Esophagus muscularis mucosa (tissue), 4 donors: ENCODE measurements at places on chromosomes 7 and 10. TPM values are rescaled to one million over a fixed set of nuclear protein-coding genes. Genes with fewer than 3 reads are reported as not detected.
A peak's percentile ranks its signal among the peaks of the same experiment; 100 is the strongest.

DNA sequence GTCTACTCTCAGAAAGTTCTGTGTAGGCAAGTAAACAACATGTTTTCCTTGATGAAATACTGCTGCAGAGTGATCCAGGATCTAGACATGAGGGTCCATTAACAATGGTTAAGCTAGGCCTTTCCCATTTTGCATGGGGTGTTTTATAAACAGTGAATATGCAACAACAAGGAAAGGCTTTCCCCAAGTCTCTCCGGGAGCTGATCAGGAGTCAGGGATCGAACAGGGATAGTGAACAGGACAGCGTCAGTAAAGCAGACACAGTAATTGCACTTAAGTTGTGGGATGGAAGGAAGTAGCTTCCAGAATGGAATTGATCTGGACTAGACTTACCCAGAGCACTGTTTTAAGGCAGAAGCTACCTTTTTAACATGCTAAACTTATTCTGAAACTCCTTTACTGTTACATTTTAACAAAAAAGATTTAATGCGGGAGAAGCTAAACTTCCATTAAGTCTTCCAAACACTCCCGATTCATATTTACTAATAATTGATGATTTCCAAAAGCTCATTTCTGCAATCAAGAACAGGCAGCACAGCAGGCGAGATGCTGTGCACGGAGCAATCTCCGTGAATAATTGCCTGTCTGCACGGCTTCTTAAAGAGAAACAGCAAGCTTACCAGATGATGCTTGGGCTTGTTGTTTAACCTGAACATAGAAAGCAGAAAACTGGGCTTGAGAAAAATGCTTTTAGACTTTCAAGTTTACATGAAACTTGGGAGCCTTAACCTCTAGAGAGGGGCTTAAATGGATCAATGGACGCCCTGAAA lies 50.3 kb upstream of the DOCK1 start:
- no peak for DNase-seq

DNA sequence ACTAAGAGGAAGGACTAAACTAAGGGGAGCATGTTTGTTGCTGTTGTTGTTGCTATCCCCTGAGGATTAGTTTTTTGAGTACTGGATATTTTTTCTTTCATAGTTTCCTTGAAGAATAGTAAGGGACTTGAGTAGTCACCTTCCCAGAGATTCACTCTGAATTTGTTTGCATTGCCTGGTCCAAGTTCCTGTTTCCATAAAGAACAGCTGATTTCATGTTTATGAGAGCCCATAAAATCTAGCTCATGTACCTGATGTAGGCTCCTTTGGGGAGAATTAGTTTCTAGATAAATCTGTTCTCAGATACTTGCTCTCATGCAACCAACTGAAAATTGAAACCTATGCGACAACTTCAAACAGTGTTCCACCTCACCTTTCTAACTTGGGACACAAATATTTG lies 464.4 kb upstream of the MBL2 start:
- no peak for DNase-seq

- DNase-seq, result no peak
Measured at GRCh38 chr7:74306004-74306729, 17.0 kb downstream of the CLIP2 start.

DNA sequence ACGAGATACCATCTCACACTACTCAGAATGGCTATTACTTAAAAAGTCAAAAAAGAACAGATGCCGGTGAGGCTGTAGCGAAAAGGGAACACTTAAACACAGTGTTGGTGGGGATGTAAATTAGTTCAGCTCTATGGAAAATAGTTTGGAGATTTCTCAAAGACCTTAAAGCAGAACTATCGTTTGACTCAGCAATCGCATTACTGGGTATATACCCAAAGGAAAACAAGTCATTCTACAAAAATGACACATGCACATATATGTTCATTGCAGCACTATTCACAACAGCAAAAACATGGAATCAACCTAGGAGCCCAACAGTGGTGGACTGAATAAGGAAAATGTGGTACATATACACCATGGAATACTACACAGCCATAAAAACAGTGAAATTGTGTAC lies 56.9 kb downstream of the SAMD9 start:
- DNase-seq, result no peak

GRCh38 chr10:17859492-17860156 lies 50.5 kb downstream of the MRC1 start:
- no peak for DNase-seq

DNA sequence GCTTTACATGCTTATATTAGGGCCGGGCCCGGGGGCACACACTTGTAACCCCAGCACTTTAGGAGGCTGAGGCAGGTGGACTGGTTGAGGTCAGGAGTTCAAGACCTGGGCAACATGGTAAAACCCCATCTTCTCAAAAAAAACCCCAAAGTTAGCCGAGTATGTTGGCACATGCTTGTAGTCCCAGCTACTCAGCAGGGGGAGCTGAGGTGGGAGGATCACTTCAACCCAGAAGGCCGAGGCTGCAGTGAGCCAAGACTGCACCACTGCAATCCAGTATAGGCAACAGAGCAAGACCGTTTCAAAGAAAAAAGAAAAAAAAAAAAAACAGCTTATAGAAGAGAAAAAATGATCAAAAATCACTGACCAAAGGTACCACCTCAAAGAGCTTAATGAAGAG lies 63.1 kb downstream of the AMZ1 start:
- no peak for DNase-seq

DNA sequence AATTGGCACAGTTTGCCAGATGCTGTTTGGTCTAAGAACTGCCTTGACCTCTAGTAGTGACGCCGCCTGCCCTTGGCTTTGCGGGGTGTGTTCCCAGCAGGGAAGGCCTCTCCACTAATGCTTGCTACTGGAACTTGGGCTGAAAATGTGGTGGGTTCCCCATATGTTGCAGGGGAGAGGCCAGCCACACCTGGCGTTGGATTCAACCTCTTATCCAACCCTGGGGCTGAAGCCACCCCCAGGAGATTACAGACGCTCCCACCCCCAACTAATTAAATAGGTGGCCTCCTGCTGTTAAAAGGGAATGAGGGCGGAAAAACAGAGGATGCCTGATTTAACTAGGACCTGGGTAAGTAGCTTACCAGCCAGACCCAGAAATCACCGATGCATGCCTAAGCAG lies 19.2 kb upstream of the ATOH7 start:
- no peak for DNase-seq

DNA sequence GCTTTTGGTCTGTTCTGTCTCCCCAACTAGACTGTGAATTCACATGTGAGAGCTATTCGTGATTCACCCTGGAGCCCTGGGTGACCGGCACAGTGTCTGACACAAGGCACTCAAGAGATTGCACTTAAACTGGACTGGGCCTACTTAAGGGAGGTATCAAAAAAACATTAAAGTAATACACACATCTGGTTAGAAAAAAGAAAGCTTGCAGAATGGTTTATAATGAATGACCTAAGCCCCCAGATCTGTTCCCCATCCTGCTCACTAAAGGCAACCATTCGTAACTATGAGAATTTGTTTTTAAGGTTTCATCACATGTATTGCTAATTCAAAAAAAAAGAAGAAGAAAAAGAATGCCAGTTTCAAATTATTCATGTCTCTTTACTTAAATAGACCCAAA lies 74.5 kb downstream of the DGKI start:
- no peak for DNase-seq

- no peak for DNase-seq
Measured at GRCh38 chr7:75716992-75717626, 21.6 kb downstream of the HIP1 start.

- no peak for DNase-seq
Measured at GRCh38 chr7:143285806-143286521, 1.2 kb downstream of the TMEM139 start.

DNA sequence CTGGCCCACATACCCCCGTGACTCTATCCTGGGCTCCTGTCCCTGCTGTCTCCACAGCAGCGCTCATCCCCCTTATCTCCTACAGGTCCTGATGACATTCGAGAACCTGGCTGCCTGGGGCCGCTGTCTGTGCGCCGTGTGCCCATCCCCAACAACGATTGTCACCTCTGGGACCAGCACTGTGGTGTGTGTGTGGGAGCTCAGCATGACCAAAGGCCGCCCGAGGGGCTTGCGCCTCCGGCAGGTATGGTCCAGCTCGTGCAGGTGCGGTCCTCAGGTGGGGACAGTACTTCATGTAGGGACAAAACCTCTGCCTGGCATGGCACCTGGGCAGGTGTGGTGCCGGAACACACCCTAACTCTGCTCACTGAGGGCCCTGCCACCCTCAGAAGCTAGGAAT lies 30.4 kb upstream of the LRRC18 start:
- DNase-seq, result no peak

- peak; percentile 19 for DNase-seq
Measured at GRCh38 chr7:111864291-111864976, 302.1 kb upstream of the IMMP2L start.

DNA sequence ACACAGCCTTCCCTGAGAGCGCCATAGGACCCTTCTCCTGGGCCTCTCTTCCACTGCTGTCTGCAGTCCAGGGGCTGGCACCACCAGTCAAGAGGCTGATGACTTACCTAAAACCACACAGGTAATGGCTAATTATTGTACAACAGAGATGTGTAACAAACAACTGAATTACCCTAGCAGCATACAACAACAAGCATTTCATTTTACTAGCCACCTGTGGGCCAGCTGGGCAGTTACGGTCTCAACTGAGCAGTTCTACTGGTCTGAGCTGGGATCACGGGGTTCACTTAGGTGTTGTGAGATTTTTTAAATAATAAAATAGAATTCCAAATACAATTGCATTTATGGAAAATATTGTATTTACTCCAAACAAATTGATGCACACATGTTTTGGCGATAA lies 431.9 kb downstream of the TNS3 start:
- no peak for DNase-seq

- no peak for DNase-seq
Measured at GRCh38 chr7:129285111-129285510, 60.3 kb downstream of the AHCYL2 start.

DNA sequence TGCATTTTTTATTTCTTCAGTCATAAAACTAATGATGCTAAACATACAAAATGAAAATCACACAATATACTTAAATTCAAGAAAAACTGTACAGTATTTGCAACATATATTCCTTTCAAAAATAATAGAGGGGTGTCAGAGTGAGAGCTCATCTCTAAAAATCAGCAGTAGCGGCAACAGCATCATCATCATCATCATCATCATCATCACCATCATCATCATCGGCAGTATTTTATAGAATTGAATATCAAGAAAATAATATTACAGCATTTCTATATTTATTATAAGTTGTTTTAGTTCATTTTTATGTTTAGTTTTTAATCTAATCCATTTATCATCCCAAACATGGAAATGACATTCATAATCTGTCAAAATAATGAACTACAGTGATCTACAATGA lies 67.4 kb upstream of the PPP1R3A start:
- DNase-seq, result no peak

DNA sequence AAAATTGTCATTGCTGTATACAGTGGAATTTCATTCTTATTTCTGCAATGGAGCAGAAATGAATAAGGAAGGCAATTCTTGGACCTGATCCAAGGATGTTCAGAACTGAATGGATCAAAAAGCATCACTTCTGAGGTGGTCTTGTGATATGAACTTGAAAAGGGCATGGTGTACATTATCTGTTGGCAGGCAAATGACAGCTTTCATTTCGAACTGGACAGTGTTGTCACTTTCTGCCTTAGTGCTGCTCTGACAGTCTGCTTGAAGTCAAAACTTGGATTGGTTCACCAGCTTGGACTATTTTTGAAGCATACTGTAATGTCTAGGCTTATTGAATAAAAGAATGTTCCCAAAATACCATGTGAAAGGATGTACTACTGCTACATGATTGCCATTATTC lies 52.0 kb downstream of the VCL start:
- no peak for DNase-seq

DNA sequence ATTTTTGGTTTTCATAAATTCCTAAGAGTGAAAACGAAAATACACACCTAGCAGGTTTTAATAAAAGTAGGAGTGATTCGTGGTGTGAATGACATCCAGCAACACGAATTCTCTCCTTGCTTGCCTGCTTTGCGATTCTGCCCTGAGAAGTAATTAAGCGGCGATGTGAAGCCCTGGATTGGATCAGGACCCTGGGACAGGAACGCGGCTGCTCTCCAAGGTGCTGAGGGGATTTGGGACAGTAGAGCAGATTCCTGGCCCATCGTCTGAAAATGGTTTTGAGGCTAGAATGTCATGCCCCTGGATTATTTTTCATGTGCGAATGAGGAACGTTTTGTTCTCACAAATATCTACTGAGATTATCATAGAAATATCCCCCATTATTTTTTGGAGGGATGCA lies 7.8 kb downstream of the NPS start:
- peak; percentile 60 for DNase-seq

FAM241B gene
- total RNA-seq, result 8.4 TPM

MYH16 gene
- total RNA-seq, result not detected

SLC29A4 gene
- total RNA-seq, result 4.9 TPM

ADIRF gene
- total RNA-seq, result 59.4 TPM

APBB1IP gene
- total RNA-seq, result 2.6 TPM

TAX1BP1 gene
- total RNA-seq, result 129 TPM
